Foreskin keratinocyte (primary cell): ENCODE measurements at places on chromosomes 5 and 9.
A peak's percentile ranks its signal among the peaks of the same experiment; 100 is the strongest.

- DNase-seq = no peak
These were observed 188.4 kb downstream of the SNCAIP start for GRCh38 chr5:122500245-122501088.

GRCh38 chr9:3963643-3964369, 336.1 kb downstream of the GLIS3 start:
- no peak for DNase-seq

- no peak for DNase-seq
These were observed 14.8 kb downstream of the LVRN start for GRCh38 chr5:115977096-115977495.

- no peak for DNase-seq
These were observed 16.5 kb downstream of the SPACA9 start for GRCh38 chr9:132894862-132895835.

GRCh38 chr9:124006448-124007361, 4.9 kb upstream of the LHX2 start:
- DNase-seq = no peak

GRCh38 chr5:135228222-135228621, 170.8 kb downstream of the MACROH2A1 start:
- DNase-seq = no peak

DNA sequence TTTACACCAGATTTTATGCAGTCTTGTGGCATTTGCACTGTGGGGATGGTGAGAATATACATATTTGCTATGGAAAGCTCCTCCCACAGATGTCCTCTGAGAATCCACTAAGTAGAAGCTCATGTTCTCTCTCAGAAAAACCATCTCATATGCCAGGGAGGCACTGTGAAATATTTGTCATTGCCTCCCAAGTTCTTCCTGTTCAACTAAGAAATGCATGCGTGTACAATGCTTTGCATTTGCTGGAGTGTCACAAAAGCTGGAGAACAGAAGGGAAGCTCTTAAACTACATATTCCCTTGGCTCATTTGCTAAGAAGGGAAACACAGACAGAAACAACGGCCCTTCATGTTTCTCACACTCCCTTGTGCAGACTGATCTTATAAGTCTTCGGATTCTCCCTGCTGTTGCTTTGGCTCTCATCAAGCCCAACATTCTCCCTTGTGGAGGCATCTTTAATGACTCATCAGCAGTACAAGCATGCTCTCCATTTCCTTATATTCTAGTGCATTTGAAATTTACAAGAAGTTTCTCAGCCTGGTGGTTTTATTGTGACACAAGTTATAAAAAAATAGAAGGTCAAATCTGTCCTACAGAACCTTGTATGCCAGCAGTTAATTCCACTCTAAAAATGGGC, 220.6 kb downstream of the TRIM36 start:
- DNase-seq = no peak

- DNase-seq = peak; percentile 15
These were observed 393.7 kb upstream of the PDE4D start for GRCh38 chr5:60287174-60287771.

DNA sequence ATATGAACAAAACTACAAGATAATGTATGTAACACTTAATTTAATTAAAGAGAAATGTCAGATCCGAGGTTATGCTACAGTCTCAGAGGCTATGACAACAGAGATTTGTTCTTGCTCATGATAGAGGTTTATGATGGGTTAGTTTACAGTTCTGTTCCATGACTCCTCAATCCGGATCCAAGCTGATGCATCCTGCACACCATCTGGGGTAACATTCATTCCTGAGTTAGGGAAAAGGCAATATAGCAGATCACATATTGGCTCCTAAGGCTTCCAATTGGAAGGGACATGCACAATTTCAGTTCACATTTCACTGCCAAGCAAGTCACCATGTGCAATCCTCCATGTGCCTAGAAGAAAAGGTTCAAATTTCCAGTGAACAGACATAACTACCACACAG, 40.4 kb downstream of the ABLIM3 start:
- DNase-seq = no peak

DNA sequence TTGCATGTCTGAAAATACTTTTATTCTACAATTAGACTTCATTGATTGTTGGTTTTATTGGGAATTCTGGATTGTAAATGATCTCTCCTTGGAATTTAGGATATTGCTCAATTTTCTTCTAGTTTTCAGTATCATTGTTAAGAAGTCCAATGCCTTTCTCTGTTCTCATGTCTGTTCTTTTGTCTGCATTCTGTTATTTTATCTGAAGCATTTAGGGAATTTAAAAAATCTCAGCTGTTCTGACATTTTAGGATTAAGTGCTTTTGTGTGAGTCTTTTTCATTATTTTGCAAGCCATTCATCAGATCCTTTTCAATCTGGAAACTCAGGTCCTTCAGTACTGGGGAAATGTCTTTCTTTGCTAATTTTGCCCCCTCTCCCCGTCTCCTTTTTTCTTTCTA, 4.4 kb upstream of the FER start:
- no peak for DNase-seq

- no peak for DNase-seq
These were observed 163.5 kb upstream of the POU5F2 start for GRCh38 chr5:93904917-93905316.

DNA sequence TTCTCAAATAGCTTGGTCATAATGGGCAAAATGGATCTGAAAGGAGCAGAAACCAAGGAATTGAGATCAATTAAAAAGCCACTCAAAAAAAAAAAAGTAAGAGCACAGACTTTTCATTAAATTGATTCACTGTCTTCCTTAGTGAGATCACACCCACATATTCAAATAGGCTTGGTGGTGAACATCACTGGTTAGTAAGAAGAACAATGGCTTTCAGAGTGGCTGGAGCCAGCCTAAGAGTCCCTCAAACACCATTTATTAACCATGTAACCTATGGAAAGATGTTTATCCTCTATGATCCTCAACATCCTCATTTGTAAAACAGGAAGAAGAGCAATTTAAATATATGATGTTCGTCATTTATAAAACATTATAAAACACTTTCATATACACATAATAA, 12.4 kb downstream of the CCDC112 start:
- no peak for DNase-seq

DNA sequence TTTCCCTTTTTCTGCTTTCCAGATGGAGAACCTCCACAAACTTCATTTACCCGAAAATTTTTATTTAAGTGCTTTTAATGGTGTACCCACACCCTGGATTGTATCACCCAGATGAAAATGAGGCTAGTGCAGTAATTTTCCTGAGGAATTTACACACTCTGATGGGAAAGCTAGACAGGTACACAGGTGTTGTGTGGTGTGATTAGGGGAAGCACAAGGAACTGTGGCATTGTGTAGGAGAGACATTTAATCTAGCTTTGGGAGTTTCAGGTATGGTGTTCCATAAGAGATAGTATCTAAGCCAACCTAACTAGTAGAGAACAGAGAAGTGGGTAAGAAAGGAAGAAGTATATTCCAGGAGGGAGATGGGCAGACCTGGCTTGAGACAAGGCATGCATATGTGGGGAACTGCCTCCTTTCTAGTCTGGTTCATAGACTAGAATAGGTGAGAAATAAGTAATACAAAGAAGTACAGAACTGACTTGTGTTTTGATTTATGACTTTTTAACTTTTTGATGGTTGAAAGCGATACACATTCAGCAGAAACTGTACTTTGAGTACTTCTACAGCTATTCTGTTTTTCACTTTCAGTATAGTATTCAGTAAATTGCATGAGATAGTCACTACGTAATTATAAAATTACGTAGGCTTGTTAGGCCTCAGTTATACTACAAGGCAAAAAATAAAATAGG, 22.9 kb upstream of the ROPN1L start:
- no peak for DNase-seq

- DNase-seq = no peak
These were observed 187.7 kb downstream of the CACNA1B start for GRCh38 chr9:138065287-138065686.

- DNase-seq = peak; percentile 94
These were observed 88.8 kb upstream of the CTNNA1 start for GRCh38 chr5:138664276-138664943.

- DNase-seq = no peak
These were observed 130.9 kb downstream of the C9orf50 start for GRCh38 chr9:129489838-129490582.

GRCh38 chr9:6938447-6938846, 180.7 kb downstream of the KDM4C start:
- peak; percentile 52 for DNase-seq

GRCh38 chr9:129094387-129095169, 13.7 kb downstream of the DOLPP1 start:
- DNase-seq = no peak

- DNase-seq = peak; percentile 42
These were observed 9.5 kb downstream of the TOR4A start for GRCh38 chr9:137286975-137287383.

GRCh38 chr9:123438321-123438720, 82.3 kb downstream of the CRB2 start:
- no peak for DNase-seq

DNA sequence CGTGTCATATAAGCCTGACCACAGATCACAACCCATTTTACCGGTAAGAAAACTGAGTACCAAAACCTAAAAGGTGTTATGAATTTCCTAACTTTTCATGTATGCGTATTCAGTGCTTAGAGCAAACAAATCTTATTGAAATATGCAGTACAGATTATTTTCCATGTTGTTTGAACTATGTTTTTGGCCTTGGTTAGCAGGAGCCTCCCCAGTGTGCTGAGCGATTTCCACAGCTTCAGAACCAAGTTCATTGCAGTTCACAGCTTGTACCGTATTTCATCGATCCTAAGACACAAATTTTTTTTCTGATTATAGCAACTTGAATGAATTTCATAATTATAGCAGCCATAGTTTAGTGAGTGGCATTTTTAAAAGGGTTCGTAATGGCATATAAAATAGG, 13.7 kb downstream of the ADAMTSL1 start:
- no peak for DNase-seq

- no peak for DNase-seq
These were observed 311.1 kb upstream of the CLINT1 start for GRCh38 chr5:158170060-158170459.

- no peak for DNase-seq
These were observed 67.5 kb downstream of the PAX5 start for GRCh38 chr9:36966371-36967097.

- DNase-seq = no peak
These were observed 110.9 kb downstream of the MACIR start for GRCh38 chr5:103369125-103370120.

GRCh38 chr5:159322180-159322579, 8.1 kb downstream of the IL12B start:
- no peak for DNase-seq

GRCh38 chr5:62385131-62385530, 18.6 kb downstream of the DIMT1 start:
- DNase-seq = peak; percentile 79

GRCh38 chr9:86075132-86076109, 23.9 kb downstream of the GOLM1 start:
- no peak for DNase-seq

- no peak for DNase-seq
These were observed 272.1 kb upstream of the IZUMO3 start for GRCh38 chr9:24817756-24818155.

GRCh38 chr5:125325488-125326149, 579.2 kb upstream of the ZNF608 start:
- DNase-seq = no peak

DNA sequence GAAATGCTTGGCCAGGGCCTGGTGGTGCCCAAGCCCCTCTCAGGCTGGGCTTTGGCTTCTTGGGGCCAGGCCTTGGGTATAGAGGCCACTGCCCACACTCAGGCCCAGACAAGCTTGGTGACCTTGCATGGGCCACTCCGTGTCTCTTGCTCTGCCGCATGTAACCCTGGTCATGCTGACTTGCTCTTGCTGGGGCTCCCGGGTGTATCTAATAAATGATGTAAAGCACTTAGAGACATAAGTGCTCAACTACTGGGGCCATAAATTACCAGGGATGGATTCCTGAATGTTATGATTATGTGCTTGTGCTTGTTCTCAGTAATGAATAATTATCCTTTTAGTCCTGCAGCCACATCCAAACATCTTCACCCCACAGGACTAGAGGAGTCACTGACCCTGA, 54.0 kb downstream of the C5orf15 start:
- no peak for DNase-seq

GRCh38 chr9:93829271-93830011, 125.7 kb downstream of the BARX1 start:
- no peak for DNase-seq

GRCh38 chr9:133066181-133066983, 4.6 kb downstream of the CEL start:
- DNase-seq = no peak

GRCh38 chr9:123863164-123863855, 66.6 kb downstream of the DENND1A start:
- DNase-seq = no peak

DNA sequence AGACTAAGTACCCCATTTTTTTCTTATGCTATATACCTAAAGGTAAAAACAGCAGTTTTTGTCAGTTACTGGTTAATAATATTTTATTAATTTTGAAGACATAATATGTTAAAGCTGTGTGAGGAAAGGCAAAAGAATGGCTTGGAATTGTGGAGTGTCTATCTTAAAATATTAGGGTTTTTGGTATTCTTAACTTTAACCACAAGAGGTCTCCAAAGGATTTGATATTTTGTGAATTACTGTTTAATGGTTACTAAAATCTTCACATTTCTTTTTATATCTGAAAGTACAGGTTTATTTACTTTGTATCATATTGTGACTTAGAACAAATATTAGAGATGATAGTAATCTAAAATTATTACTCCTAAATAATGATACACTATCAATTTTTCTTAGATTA, 32.0 kb upstream of the DHFR start:
- DNase-seq = no peak

DNA sequence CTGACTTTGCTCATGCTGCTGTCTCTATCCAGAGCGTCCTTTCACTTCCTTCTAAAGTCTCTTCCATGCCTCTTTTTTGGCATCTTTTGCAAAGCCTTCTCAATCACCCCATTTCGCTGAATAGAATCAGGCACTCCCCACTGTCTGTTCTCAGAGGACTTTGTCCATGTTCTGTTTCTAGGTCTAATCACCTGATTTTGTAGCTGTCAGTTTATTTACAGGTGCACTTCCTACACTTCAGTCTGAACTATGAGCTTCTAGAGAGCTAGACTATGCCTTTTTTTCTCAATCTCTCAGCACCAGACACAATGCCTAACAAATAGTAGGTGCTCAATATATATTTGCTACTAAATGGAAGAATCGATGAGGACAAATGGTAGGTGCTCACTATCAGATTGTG, 29.9 kb downstream of the TLR4 start:
- no peak for DNase-seq

DNA sequence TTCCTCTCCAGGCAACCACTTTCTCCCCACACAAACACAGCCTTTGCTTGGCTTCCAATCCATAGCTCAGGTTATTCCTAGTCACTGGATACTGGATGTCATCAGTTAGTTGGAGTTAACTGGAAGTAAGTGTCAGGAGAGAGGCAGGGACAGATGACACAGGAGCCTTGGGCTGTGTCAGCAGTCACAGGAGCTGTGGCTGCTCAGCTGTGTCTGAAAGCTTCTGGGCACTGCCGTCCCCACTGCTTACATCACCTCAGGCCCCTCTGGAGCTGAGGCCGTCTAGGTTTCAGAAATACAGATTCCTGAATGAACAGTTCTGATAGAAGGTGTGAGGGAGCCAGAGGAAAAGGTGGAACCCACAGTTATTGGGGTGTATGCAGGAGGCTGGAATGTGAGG, 17.3 kb upstream of the FAM240B start:
- no peak for DNase-seq

GRCh38 chr5:115321309-115321708, 24.9 kb upstream of the CCDC112 start:
- peak; percentile 56 for DNase-seq
